ENCODE measurements at places on chromosomes 11 and 22.

DNA sequence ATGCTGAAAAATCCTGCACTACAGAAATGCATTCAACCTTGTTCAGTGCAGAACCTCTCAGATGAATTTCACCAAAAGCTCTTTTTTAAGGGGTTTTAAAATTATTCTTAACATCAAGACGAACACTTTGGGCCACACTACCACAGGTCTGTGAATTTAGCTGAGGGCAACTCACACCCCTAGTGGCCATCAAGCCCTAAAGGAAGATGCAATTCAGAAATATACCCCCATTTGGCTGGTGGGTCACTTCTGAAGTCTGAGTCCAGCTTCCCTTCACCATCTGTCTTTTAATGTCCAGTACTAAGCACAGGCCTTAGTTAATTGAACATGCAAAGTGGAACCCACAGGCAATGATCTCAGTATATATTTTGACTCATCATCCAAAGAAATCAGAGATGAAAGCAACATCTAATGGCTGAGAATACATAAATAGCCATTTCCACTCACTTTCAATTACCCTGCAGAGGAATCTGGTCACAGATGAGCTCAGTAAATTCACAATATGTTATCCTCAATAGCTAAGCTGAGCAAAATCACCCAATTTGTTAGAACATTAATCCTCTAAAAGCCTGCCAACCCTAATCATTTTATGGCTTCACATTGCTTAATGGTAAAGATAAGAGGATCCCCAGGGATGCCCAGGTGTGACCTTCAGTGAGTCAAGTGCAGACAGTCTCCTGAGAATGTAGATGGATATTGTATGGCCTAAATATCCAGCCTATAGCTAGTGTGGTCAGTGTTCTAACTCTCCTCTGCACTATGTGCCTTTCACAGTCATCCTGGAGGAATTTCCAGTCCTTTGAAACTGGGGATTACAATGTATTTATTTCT lies 50.3 kb downstream of the FAM76B start:
- no peak for DNase-seq

DNA sequence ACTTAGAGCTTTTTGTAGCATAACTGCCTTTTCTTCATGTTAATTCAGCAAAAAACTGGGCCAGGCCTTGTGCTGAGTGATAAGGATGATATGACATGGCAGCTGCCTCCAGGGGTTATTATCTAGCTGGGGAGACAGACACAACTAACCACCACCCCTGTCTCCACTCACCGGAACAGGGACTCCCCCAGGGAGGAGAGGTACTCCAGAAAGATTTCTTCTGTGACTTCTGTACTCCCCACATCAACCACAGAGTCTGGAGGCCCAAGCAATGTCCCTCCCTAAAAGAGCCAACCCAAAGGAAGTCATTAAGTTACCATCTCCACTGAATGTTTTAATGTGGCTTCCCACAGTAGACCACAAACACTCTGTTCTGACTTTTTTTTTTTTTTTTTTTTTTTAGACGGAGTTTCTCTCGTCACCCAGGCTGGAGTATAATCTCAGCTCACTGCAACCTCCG lies 14.3 kb upstream of the PMM1 start:
- DNase-seq, result no peak

DNA sequence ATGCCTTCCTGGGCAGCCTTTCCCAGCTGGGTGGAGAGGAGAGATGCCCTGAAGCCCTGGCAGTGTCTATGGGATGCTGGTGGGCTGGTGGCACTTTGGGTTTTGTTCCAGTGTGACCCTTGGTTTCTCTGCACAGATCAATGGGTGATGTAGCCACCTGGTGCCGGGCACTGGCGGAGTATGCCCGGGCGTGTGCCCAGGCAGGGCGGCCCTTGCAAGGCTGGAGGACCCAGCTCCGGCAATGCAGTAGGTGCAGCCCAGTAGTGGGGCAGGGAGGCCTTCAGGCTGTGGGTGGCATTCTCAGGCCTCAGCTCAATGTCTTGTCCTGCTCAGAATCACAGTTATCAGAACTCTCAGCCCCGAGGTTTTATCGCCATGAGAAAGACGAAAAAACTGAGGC lies 11.9 kb downstream of the OTOG start:
- DNase-seq, result no peak

- DNase-seq, result no peak
These were observed 7.5 kb upstream of the PPARA start for GRCh38 chr22:46142548-46143490.

DNA sequence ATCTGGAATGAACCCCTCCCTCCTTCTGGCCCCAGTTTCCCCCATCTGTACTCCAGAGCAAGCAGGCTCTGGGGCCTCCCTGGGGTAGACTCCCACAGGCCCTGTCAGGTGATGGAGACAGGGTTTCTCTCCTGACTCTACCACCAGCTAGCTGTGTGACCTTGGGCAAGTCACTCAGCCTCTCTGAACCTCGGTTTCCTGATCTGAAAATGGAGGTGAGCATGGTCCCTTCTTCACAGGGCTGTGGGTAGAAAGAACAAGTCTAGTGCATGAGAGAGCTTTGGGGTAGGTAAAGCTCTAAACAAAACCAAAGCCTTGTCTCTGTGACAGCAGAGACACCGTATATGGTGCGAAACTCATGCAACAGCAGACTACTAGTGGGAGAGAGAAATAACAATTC lies 5.6 kb downstream of the CD5 start:
- DNase-seq, result no peak

DNA sequence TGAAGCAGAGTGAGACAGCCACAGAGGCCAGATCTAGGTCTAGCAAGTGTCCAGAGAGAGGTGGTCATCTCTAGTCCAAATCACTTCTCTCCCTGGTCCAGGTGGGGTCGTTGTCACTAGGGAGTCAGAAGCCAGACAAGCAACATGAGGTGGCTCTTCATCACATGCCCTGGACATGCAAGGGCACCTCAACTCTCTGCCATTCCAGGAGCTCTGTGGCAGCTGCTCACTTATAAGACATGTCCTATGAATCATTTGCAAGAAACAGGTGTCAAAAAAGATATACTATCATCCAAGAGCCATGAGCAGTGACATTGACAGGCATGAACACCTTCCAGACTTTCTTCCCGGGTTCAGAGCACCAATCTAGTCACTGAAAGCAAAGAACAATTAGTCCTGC lies 130.8 kb downstream of the GALNT18 start:
- DNase-seq, result no peak

DNA sequence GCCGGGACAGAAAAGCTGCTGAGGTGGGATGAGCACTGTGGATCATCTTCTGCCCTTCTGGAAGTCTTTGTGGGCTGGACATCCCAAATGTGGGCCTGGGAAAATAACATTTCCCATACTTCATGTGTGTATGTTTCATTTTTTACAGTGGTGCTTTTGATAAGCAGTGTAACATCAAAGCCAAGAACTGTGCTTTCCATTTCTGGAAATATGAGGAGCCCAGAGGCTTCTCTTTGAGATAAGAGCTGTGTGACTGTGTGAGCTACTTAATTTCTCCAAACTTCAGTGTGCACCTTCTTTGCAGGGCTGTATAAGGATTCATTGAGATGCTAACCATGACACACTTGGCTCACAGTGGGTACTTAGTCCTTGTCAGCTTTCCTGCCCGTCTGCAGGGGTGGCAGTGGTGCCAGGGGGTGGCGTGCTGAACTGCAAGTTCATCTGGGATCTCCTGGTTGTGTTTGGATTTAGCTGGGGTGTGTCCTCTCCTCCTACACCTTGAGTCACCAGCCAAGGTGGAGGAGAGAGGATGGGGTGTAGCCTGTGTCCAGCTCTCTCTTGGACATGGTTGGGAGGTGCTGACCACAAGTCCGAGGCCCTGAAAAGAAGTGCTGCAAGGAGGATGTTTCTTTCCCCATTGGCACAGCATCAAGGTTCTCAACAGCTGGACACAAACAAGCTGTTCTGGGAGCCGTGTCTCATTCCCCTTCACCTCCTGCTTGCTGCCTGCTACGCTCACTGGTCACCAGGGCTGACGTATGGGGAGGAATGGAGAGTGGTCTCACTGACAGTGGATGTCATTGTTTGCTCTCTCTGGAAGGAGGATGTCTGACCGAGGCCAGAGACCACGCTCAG lies 139.4 kb downstream of the TEAD1 start:
- DNase-seq, result no peak

GRCh38 chr11:87722756-87723565 lies 452.3 kb downstream of the RAB38 start:
- DNase-seq, result no peak

DNA sequence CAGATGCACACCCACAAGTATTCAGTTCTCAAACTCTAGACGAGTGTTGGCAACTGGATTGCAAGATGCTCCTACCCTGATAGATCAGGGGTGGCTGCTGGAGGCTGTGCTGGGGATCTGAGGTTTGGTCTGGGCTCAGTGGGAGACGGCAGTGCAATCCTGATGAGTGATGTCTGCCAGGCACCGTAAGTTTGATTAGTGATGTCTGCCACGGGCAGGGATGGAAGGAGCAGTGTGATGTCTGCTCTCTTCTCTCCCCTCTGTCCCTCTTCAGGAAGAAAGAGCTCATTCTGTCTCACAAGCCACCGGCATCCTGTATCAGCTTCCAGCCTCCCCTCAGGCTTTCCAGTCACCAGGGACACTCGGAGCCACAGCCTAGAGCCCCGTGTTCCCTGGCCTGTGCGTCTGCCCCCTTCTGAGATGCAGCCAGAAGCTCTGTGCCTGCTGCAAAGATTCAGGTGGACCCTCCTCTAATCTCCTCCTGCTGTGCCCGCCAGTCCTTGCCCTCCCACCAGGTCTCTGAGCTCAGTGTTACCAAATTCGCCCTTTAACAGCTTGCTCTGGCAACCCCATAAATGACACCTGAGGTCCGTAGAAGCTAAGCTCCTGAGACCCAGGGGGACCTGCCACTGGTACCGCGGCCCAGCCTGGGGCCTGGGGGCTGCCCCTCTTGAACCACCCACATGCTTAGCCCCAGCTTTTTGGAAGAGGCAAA lies 19.9 kb downstream of the TP53I11 start:
- no peak for DNase-seq

GRCh38 chr11:126317432-126317755 lies 13.5 kb downstream of the DCPS start:
- no peak for DNase-seq

DNA sequence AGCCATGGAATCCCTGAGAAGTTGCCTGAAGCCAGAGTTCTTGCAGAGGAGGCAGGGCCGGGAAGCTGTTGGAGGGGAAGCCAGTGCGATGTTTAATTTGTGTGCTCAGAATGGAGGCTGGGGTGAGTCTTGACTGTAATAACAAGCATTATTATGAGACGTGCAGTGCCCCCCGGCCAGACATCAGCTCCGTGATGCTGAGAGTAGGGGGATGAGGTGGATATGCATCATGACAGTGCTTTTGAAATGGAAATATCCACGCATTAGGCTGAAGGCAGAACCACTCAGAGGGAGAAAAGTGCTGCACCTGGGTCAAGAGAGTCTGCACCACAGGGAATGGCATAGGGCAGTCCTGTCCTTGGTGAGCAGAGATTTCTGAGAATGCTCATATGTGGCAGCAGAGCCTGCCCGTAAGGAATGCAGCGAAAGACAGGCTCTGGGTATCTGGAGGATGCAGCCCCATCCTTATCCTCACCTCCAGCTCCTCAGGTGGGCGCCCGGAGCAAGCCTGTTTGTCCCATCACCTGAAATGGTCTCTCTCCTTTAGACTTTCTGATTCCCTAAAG lies 37.6 kb upstream of the SEZ6L start:
- no peak for DNase-seq

DNA sequence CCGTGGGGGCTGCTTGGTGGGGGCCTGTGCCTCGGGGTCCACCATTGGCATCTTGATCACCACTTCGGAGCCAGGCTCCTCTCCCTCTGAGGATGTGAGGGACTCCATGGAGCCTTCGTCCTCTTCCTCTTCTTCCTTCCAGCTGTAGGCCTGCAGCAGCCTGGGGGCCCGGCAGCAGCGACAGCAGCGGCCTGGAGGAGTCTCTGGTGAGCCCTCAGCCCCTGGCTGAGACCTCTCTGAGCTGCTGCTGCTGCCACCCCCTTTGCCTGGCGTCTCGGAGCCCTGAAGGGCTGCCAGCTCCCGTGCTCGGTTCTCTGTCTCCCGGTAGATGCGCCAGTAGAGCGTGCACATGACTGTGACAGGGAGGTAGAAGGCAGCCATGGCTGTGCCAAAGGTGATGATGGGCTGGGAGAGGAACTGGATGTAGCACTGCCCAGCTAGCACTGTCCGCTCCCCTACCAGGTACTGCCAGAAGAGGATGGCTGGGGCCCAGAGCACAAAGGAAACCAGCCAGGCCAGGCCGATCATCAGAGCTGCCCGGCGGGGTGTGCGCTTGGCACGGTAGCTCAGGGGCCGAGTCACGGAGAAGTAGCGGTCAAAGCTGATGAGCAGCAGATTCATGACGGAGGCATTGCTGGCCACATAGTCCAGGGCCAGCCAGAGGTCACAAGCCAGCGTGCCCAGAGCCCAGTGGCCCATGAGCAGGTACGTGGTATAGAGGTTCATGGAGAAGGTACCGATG lies 10.9 kb downstream of the CHRM1 start:
- DNase-seq, result no peak

- DNase-seq, result no peak
These were observed 133.2 kb upstream of the RCN1 start for GRCh38 chr11:31957674-31958073.

- no peak for DNase-seq
These were observed 40.3 kb downstream of the CCDC81 start for GRCh38 chr11:86415026-86415425.

DNA sequence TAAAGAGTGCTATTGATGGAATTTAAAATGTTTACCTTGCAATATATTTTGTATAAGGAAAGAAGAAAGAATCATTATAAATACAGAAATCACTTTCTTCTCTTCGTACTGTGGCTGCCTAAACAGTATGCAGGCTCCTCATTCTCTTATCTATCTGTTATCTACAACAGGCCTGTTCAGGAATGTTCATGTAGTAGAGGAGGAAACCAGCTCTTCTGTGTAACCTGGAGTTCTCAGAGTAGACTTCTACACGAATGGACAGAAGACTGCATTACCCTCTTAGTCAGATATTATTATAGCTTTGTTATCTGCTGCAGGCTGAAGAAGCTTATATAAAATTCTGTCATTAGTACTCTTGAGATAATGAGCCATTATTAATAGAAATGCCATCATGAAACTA lies 1225.9 kb upstream of the CNTN5 start:
- DNase-seq, result no peak

- DNase-seq, result no peak
These were observed 225.5 kb upstream of the POU2AF2 start for GRCh38 chr11:111019871-111020670.

GRCh38 chr22:46319319-46319718 lies 16.2 kb upstream of the TRMU start:
- no peak for DNase-seq

- no peak for DNase-seq
These were observed 160.3 kb upstream of the TMEM45B start for GRCh38 chr11:129655247-129655832.

GRCh38 chr11:59188954-59189353 lies 17.0 kb downstream of the DTX4 start:
- no peak for DNase-seq

GRCh38 chr22:24894998-24895397 lies 51.5 kb downstream of the LHFPL7 start:
- DNase-seq, result no peak

DNA sequence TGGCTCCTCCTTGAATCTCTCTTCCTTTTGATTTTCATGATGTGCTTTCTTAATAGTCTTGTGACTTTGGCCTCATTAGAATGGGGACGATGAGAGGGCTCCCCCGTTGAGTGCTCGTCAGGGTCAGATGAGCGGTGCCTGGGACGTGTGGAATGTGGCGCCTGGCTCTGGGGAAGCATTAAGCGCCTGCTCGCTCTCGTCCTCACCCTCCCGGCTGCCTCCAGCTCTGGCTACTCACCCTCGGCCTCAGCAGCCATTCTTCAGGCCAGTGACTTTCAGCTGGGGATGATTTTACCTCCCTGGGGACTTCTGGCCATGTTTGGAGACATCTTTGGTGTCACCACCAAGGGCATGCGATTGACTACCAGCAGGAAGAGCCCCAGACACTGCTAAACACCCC lies 69.7 kb downstream of the RPS6KA4 start:
- DNase-seq, result no peak

- DNase-seq, result no peak
These were observed 385 bp downstream of the HARBI1 start for GRCh38 chr11:46616551-46617133.
